Effector CD8-positive, alpha-beta T cell (primary cell): ENCODE measurements at places on chromosomes 7 and 10.

DNA sequence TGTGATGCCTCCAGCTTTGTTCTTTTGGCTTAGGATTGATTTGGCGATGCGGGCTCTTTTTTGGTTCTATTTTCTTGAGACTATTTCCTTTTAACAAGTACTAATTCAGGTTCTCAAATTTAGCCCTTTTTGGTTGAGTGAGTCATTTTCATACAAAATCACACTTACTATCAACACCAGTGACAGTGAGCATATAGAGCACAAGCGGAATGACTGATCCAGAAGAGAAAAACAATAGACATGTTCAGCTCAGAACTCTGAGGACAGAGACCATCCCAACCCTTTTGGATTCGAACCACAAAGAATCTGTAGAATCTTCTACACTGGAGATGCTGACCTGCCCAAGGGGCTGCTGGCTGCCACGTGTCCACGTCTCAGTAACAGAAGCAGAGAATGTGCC, 56.4 kb upstream of the INSYN2A start:
- DNase-seq = no peak

DNA sequence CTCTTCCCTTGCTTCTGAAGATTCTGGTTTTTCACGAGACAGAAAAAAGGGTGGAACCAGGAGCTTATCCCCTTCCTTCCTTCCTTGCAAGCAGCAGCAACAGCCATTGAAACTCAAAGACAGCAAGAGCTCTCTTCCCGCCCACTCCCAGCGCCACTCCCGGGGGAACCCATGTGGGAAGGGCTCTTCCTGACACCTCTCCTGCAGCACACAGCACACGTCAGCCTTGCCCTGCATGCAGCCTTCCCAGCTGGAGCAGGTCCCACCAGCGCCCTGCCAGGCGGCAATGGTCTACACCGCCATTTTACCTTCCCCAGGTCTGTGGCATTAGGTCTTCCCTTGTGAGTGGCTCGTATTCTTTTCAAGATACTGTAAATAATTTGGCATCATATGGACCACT, 161.8 kb downstream of the MGMT start:
- DNase-seq = no peak

- DNase-seq = no peak
These were observed 62.3 kb downstream of the OSBPL3 start for GRCh38 chr7:24917510-24918239.

- no peak for DNase-seq
These were observed 128.8 kb upstream of the DNAJB12 start for GRCh38 chr10:72483471-72483870.

- DNase-seq = no peak
These were observed 30.4 kb downstream of the AMZ1 start for GRCh38 chr7:2718296-2718965.
